ENCODE measurements at places on chromosomes 2 and 18.

DNA sequence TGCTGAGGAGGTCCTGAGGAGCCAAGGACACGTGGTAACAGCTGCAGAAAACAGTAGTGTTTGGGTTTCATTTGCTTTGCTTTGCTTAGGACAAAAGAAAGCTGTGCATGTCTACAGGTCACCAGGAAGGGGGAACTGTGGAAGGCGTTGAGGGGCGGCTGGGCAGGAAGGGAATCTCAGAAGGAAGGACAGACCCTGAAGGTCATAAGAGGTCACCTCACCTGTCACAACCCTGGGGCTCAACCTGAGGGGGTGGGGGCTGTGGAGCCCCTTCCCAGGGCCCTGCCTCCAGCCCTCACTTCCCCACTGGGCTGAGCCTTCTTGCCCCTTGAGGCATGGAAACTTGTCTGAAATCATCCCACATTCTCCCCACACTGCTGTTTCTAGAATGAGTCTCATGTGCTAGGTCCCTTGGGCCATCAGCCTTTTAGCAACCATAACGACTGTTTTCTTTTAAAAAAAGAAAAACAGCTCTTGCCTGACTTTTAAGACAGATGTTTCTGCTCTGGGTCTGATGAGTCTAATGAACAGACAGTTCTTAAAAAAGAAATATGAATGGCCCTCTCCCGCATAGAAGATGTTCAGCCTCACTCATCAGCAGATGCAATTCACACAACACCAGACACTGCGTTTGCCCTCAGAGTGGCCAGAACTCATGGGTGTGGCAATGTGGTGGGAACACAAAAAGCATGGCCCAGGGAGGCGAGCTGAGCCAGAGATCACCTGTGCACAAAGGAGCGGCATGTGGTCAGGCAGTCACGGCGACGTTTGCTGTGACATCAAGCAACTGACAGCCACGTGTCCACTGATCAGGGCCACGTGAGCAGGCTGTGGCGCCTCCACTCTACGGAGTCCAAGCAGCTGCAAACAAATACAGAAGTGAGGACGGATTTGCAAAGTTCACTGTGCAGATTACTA, 84.0 kb downstream of the SEPTIN10 start:
- DNase-seq, result no peak

- no peak for DNase-seq
These were observed 5.3 kb upstream of the NPPC start for GRCh38 chr2:231931481-231931915.

GRCh38 chr18:57527556-57528229, 58.8 kb downstream of the FECH start:
- DNase-seq, result no peak

DNA sequence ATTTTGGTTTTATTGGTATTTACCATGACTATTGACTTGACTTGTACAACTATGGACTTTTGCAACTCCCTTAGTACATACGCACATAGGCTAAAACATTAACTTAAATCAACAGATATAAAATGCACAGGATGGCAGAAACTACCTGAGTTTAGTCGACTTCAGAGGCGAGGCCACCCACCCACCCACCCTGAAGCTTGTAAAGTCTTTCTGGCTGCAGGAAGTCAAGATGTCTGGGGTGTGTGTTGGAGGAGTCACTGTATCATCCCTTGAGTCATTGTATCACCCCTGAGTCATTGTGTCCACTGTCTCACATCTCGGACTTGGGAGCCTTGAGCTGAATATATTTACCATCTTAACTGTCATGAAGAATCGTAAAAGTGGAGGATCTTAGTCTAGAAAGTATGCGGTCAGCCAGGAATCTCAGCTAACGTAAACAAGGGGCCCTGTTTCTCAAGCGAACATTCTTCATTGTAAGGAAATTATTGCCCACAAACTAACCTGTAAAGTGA, 140.0 kb upstream of the ST6GAL2 start:
- DNase-seq, result no peak

DNA sequence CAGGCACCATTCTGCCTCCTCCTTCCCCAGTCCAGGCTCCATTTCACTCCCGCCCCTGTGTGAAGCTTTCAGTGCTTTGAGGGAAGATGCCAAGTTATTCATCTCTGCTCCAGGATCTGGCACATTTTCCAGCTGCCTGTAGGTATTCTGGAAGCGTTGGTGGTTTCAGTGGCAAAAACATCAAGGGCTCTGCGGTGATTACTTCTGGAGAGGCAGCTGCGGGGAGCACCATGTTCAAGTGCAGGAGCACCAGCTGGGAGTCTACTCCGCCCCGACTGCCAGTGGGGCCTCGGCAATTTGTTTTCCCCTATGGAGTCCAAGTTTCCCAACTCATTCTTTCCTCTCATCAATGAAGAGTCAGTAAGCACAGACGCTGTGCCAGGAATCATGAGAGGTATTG, 211.7 kb downstream of the CLIP4 start:
- DNase-seq, result no peak

DNA sequence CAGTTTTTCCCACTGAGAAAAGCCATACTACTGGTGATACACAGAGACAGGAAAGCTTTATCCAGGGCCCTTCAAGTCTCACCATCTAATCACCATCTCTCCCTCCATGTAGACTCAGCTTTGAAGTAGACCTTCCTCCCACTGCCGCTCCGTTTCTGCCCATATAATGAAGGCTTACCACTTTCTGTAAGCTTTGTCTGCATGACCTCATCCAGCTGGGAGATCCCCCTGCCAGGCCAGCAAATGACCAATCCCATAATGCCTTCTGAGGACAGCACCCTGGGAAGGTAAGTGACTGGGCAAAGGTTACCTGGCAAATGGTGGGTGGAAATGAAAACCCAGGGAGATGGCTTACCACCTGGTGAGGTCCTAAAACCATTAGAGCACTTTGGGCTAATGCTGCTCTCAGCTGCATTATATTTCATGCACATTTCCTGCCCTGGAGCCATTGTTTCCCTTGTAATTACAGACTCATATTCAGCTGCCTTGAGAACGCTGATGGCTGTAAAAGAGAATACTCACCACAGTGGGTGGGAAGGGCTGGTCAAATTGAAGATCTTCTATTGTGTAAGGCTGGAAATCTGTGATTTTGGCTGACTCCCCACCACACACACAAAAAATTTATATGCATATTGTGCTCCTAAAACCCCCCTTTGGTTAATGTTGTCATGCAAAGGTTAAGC, 350.7 kb upstream of the SYT4 start:
- DNase-seq, result no peak

DNA sequence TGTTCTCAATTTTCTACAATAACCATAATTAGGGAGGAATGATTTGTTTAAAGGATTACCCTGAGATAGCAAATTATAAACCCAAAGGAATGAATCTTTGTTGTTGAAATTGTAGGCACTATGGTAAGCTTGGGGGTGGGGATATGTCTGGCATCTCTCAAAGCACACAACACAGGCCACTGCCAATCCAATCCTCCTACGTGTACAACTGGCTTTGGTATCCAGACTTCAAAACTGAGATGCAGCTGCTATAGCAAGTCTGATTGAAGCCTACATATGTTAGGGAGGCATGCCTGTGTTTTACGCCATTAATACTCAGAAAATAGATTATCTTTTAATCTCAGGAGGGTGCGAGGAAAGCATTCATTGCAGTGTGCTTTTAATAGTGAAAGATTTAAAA, 5.9 kb upstream of the NCOA1 start:
- no peak for DNase-seq

GRCh38 chr18:13423352-13423751, 204.8 kb downstream of the LDLRAD4 start:
- no peak for DNase-seq

DNA sequence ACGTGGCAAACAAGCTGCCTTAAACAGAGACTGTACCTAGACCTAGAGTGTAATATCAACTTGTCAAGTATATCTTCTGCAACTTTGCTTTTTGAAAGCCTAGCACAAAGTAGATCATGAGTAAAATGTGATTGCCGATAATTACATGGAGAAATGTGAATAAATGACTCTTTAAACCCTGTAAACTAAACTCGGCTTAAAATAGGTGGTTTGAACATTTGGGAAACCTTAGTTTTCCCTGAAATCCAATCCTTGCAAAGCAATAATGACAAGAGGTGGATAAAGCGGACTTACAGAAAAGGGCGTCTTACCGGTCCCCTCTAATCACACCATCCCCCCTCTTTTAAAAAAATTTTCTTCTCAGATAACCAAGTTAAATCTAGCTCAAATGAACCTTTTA, 549 bp upstream of the PSMD14 start:
- no peak for DNase-seq

- no peak for DNase-seq
These were observed 9.3 kb upstream of the OTOF start for GRCh38 chr2:26487192-26487591.

- DNase-seq, result no peak
These were observed 238.7 kb downstream of the TGIF1 start for GRCh38 chr18:3688690-3689089.
